ENCODE measurements at places on chromosomes 1 and 21. TPM values are rescaled to one million over a fixed set of nuclear protein-coding genes. Genes with fewer than 3 reads are reported as not detected.

Gene LRRC53
- total RNA-seq: not detected

Gene KDF1
- total RNA-seq: not detected

Gene SYNC
- total RNA-seq: 209 TPM

Gene EDARADD
- total RNA-seq: not detected

Gene KCNH1
- 2.7 TPM for total RNA-seq

Gene VWA5B1
- not detected for total RNA-seq

Gene AMY2B
- 0.42 TPM for total RNA-seq

Gene DCST1
- not detected for total RNA-seq

Gene RGS8
- total RNA-seq: not detected

Gene PPIAL4G
- not detected for total RNA-seq

Gene CRP
- not detected for total RNA-seq

Gene HTR6
- total RNA-seq: not detected

Gene SH2D1B
- not detected for total RNA-seq

Gene ARHGAP30
- not detected for total RNA-seq

Gene AQP10
- not detected for total RNA-seq

DNA sequence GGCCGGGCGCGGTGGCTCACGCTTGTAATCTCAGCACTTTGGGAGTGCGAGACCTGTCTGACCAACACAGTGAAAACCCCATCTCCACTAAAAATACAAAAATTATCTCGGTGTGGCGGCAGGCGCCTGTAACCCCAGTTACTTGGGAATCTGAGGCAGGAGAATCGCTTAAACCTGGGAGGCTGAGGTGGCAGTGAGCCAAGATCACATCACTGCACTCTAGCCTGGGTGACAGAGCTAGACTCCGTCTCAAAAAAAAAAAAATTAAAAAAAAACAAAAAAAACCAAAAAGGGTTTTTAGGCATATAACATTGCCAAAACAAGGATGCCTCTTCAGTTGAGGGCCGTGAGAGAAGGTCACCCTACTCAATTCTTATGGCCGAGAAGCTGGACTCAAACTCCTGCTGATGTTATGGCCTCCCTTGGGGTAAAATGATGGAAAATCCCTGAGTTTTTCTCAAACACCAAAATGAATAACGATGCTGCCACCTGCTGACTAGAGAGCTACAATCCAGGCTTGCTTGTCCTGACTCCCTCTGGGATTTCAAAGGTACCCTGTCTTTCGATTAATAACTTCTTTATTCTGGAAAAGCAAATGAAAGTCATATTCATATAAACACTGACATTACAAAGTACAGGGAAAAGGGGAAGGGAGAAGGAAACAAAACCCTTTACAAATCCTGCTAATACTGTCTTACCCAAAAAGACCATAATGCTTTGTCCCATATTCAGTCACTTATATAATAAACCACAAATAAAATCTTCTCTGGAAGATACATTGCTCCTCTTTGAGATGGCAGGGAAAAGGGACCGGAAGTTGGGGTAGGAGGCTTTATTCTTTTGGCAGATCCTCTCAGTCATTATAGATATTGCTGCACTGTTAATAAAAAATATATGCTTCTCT lies 10.7 kb downstream of the RAB42 start:
- DNase-seq: peak; percentile 62

GRCh38 chr1:179003512-179004066 lies 22.1 kb upstream of the FAM20B start:
- DNase-seq: no peak

- DNase-seq: peak; percentile 11
These were observed 148.4 kb upstream of the MAP1LC3C start for GRCh38 chr1:242147096-242147976.

DNA sequence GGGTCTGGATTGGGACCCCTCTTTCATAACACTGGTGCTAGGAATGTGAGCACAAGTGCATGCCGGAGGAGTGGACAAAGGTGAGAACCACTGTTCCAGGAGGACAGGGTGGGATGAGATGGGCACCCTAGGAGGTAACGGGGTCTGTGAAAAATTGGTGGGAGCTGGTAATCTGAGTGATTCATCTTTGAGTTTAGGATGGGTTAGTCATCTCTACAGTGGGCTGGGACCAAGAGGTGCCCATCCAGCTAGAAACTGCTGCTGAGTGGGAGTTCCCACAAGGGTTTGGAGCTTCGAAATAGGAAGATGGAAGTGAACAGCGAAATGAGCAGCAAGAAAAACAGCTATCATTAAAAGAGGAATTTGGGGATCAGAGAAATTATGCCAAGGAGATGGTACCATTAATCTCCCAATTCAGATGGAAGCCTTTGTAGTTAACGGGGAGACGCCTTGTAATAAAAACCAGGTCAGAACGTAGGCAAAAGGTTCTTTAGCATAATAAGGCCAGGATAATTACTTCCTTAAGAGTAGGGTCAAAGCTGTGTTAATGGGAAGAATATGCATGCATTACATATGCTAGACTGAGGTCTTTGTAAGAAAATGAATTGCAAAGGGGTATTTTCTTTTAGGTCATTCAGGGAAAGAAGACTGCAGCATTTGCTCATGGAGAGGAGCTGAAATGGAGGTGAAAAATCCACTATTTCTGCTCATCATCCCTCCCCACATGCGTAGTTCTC lies 55.5 kb downstream of the OLFML3 start:
- no peak for DNase-seq

GRCh38 chr1:162857850-162858249 lies 3.1 kb downstream of the CCDC190 start:
- DNase-seq: peak; percentile 14

GRCh38 chr1:212917134-212917485 lies 33.2 kb upstream of the VASH2 start:
- no peak for DNase-seq

GRCh38 chr1:241857131-241857530 lies 9.1 kb downstream of the EXO1 start:
- DNase-seq: no peak

DNA sequence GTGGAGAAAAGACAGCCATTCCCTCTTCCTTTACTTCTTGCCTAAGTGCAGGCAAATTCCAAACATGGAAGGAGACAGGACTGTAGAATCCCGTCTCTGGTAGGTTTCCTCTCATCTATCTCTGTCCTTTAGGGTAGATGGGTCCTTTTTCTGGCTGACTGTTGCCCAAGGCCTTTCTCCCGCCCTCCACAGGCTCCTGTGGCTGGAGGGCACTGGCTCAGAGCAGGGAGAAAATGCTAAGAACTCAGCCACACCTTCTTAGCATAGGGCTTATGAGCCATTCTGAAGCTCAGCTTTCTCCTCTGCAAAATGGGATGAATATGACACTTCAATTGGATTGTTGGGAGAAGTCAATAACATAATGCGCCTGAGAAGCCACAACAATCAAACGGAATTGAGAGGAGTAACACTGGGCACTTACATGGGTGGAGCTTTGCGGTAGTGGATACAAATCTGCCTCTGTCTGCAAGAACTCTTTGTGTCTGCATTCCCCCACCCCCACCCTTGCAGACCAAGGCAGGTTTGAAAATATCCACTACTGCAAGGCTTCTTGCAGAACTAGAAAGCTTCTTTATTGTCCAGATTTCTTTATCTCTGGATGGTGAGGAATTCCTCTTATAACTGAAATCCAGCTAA lies 94.7 kb downstream of the CSMD2 start:
- no peak for DNase-seq

- DNase-seq: no peak
These were observed 33.4 kb upstream of the PRKACB start for GRCh38 chr1:84110629-84111028.

DNA sequence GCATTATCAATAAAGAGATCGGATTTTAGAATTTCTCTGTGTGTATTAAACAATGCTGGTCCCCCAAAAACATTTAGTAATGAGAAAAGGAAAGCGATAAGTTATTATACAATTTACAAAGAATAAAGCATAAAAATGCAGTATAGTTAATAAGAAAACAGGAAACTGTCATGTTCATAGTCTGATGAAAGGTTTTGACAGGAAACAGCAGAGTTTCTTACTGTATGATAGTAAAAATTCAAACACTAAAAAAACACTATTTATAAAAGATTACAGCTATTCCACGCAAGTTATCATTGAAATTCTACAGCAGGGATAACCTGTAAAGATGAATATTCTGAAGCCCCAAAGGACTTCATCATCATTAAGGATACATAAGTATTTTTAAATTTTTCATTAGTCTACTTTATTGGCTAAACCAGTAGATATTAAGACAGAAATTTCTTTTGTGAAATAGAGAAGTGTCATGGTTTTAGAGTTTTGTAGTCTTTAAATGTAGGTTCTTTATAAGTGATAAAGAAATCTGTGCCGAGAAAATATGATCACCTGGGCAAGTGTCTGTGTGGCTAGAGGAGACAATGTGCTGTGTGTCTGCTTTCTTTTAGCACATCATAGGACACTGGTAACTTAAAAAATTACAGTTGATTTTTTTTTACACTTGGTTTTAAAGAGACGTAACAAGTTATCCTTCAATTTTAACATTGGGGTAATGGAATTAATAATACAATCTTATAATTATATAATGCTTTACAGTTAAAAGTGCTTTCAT lies 49.7 kb upstream of the GFI1 start:
- DNase-seq: no peak

DNA sequence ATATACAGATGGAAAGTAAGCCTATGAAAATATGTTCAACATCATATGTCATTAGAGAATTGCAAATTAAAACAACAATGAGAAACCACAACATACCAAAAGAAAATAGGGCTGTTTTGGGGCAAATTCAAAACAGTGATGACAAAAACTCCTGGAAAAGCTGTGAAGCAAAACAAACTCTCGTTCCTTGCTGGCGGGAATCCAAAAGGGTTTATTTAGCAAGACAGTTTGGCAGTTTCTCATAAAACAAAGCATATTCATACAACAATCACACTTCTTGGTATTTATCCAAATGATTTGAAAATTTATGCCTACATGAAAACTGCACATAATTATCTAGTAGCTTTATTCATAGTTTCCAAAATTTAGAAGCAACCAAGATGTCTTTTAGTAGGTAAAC lies 44.4 kb downstream of the COL11A1 start:
- no peak for DNase-seq

DNA sequence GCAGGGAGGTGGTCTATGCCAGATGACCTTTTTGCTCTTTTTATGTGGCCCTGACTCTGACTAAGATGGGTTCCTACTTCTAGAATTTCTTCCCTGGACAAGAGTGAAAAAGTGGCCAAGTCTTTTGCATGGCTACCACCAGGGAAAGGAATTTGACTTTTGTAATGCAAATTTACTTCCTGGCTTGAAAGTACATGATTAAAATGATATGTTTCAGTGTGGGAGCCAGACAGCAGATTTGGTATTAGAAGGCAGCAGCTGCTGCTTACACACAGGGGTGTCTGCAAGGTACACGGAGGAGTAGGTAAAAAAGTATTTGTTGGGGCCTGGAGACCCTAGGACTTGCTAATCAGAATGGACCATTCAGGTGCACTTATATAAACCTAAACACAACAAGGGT lies 78.4 kb downstream of the KCND3 start:
- no peak for DNase-seq

GRCh38 chr21:37551993-37552355 lies 185.4 kb downstream of the DYRK1A start:
- DNase-seq: no peak

GRCh38 chr1:227010645-227011044 lies 70.6 kb downstream of the COQ8A start:
- DNase-seq: no peak

- DNase-seq: no peak
These were observed 289.4 kb upstream of the DUSP10 start for GRCh38 chr1:222031318-222031717.

DNA sequence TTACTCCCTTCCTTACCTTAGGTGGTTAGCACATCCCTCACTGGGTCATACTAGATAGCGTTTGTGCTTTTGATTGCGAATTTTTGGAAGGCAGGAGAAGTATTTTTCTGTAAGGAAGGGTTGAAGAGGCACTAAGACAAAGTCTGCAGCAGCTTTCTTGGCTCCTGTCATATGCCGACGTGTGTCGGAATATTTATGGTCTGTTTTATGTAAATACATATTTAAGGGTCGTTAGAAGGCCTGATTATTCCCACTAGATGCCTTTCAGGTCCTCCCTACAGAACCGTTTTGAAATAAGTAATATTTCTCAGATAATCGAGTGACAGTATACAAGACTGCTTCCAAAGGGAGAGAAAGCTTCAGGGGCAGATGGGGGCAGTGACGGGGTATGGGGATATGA lies 10.0 kb downstream of the RNF220 start:
- no peak for DNase-seq

GRCh38 chr1:20530901-20531300 lies 21.5 kb upstream of the FAM43B start:
- DNase-seq: no peak

GRCh38 chr1:225460737-225461532 lies 33.1 kb upstream of the LBR start:
- no peak for DNase-seq

GRCh38 chr1:223003549-223003948 lies 139.5 kb downstream of the TLR5 start:
- DNase-seq: no peak

DNA sequence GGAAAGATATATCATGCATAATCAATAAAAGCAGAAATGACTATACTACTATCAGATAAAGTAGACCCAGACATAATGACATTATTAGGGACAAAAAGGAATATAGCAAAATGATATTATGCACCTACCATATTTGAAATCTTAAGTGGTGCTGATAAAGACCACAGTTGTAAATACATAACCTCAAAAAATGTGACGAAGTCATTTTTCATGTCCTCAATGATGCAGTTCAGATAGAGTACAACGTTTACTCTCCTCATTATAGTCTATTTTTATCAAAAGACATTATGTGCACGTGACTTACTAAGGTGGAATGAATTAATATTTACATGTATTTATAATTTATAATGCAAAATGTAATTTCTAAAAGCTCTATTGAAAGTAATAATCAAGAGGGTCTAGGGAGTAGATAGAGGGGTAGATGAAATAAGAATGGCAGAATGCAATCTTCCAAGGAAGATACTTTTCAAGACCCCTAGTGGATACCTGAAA lies 61.7 kb upstream of the TNFSF4 start:
- DNase-seq: no peak

GRCh38 chr1:110951161-110951560 lies 12.6 kb downstream of the LRIF1 start:
- DNase-seq: no peak

DNA sequence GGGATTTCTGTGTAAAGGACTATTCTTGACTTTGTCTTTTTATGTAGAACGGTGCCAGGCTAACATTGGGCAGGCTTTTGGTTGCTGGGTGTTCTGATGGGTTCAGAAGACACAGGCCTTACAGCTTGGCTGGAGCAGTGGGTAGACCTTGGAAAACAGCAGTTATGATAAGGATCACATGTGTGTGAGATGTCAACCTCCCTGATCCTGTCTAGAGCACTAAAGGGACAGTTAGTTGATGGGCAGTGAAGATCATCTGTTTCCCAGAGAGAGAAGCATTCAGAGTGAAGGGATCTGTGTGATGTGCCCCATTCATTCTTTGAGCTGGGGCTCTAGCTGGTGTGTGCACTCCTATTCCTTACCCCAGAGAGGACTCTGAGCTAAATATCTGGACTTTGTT lies 88.0 kb downstream of the NOS1AP start:
- DNase-seq: no peak

GRCh38 chr1:58679463-58679862 lies 20.4 kb downstream of the MYSM1 start:
- no peak for DNase-seq
